ELR (cell line): ENCODE measurements at places on chromosomes 16 and 17.

GRCh38 chr16:75983296-75983695 lies 257.0 kb upstream of the CPHXL start:
- no peak for DNase-seq

DNA sequence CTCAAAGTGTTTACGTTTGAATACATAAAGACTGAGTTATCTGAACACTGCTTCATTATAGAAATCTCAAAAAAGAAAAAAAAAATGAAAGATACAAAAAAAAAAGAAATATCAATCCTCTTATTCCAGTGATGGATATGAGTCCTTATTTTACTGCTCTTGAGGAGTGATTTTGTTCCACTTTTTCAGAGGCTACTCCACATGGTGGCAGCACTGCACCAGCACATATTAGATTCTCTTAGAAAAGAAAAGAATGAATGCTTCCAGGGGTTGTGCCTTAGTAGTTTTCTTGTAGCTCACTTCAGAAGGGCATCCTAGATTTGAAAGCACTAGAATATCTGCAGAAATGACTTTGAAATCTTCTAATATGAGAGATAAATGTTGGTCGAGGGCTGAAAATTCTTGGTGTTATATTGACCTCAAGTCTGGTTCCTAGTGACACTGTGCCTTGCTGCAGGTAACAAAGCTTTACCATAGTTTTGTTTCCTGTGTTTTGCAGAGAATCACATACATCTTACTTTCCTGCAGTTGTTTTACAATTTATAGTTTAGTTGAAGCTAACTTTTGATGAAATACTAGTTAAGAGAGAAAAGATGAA lies 25.9 kb downstream of the AP2B1 start:
- DNase-seq: peak; percentile 67

DNA sequence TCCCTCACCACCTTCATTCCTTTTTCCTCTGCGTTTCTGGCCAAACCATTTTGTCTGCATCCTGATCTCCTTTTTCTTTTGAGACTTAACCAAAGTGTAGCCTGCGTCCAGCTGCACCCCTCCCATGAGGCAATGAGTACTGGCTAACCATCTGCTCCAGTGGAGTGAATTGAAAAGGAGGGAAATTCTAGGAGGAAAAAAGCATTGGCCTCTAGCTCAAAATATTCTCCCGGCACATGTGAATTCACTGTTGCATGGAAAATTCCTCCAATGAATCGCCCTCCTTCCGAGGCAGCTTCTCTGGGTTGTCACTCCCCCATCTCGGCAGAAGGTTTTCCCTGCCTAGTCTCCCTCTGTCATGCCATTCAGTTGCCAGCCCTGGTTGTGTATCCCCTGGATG lies 5.6 kb downstream of the RAP1GAP2 start:
- no peak for DNase-seq

- no peak for DNase-seq
These were observed 157.6 kb downstream of the CPPED1 start for GRCh38 chr16:12646098-12646489.

DNA sequence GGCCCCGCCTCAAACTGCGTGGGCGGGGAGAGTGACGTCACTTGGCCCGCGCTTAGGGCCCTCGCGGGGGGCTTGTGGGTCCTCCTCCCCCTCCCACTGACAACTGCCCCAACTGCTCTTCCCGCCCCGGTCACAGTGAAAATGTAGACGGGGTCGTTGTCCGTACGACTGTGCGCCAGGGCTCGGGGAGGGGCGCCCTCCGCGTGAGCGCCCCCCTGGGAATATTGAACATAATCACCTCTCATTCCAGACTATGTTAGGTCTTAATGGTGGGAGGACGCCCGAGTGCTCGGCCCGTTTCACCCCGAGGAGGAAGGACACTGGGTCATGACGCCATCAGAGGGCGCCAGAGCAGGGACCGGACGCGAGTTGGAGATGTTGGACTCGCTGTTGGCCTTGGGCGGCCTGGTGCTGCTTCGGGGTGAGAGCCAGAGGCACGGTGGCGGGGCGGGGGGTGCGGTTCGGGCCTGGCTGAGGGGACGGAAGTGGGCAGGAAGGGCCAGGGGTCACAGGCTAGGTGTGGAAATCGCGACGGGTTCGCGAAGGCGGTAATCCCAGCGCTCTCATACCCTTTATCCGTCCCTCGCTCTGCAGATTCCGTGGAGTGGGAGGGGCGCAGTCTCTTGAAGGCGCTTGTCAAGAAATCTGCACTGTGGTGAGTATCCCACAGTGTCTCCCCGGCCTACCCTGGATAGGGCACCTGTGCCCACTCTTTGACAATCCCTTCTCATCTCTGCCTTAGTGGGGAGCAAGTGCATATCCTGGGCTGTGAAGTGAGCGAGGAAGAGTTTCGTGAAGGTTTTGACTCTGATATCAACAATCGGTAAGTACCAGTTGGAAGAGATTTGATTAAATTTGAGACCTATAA lies at the start of gene ELP5:
Gene ELP5, plus strand, starts transcription at position 40 of the 868 bp plus-strand sequence. Its CDS starts 336 bp downstream, at position 376.
- DNase-seq: peak; percentile 96

- no peak for DNase-seq
These were observed 52.7 kb downstream of the CDRT4 start for GRCh38 chr17:15414532-15415306.

DNA sequence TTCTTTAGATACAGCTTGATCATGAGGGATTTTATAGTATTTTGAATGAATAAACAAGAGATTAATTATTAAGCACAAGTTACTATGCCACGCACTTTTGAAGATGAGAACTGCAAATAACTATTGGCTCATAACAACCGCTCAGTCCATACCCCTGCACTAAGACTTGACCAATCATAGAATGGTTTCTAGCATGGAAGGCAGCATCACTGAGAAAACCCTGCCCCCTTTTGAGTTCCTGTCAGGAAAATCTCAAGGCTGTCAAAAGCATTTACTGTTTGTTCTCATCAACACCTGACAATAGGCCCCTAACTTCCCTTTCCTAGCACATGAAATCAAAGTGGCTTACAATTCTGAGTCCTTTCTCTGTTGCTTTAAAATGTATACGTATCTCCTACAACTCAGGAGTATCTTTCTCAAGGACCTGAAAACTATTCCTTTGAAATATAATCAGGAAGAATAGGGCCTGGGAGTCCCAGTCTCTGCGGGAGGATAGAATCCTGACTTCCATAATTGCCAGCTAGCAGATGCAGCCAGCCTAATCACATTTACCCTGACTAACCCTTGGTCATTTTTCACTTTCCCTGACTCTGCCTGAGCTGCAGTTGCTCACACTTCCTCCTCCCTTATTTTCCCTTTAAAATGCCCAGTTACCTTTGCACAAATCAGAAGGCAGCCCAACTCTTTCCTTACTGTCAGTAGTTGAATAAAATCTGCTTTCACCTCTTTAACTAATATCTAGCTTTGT lies 9.1 kb upstream of the MMD start:
- DNase-seq: peak; percentile 46

DNA sequence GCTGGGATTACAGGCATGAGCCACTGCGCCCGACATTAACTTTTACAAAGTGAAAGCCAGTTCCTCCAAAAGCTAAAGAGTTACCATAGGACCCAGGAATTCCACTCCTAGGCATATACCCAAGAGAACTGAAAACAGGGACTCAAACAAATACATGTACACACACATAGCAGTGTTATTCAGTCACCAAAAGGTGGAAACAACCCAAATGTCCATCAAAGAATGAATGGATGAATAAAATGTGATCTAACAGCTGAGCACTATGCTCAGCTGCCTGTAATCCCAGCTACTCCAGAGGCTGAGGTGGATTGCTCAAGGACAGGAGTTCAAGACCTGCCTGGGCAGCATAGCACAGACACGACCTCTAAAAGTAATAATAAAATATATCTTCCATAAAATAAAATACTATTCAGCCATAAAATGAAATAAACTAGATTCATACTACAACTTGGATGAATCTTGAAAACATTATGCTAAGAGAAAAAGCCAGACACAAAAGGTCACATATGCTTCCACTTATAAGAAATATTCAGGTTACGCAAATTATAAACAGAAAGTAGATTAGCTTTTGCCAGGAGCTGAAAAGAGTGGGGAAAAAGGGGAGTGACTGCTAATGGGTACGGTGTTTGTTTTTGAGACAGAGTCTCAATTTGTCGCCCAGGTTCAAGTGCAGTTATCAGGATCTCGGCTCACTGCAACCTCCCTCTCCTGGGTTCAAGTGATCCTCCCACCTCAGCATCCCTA lies 9.3 kb upstream of the USP7 start:
- DNase-seq: no peak

DNA sequence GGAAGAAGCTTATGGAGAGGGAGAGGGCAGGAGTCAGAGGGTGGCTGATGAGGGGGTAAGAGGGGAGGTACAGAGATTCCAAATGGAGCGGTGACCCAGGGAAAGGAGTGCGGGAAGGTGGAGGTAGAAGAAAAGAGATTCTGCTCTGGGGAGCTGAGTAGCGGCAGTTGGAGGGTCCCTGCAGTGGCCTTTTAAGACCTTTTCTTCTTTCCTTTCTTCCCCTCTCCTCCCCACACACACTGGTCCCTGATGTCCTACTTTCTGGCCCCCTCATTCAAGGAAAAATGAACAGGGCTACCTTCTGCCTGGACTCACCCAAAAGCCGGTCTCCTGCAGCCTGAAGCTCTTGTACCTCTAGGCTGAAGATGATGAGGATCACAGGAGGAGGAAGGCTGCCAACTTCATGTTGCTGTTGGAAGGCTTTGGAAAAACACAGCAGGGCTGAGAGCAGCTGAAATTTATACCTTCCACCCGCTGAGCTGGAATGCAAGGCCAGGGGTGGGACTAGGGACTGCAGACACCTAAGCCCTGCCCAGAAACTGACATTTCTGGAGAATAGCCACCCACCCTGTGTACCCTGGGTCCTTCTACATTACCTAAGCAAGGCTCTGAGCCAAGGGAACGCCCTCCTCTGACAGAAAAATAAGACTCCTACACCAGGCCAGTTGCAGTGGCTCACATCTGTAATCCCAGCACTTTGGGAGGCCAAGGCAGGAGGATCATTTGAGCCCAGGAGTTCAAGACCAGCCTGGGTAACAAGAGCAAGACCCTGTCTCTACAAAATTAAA lies 9.4 kb upstream of the HEATR6 start:
- peak; percentile 10 for DNase-seq

DNA sequence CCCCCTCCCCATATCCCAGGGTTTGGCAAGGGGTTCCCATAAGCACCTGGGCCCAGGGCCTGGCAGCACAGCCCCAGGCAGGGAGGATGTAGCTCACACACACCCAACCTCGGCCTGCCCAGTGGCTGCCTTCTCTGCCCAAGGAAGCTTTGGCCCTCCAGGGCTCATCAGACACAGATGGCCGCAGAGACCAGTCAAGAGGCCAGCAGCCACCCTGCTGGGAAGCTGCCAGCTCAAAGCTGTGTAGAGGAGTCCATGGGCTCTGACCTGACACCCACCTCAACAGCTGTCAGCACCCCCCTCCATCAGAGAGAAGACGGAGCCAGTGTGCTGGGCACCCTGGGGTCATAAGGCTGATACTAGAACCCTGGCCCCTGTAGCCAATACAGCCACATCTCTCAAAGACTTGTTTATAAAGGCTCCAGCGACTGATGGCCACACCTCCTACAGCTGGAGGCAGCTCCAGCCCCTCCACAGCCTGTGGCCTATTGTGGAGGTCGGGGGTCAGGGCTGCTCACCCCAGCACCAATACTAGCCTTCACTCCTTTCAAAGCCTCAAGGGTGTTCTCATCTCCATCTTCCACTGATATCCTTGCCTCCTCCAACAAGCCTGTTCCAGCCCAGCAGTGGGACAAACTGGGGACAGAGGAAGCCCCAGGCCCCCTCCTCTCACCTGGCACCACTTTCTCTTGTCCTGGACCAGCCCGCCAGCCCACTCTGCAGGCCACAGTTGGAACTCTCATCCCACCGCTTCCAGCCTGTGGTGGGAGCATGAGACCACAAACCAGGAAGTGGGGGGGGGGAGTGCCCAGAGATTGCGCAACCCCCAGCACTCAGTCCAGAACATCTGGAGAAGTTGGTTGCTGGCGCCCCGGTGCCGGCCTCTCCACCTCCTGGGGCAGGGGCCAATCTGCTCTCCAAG lies 2.2 kb upstream of the MPG start:
- peak; percentile 84 for DNase-seq

DNA sequence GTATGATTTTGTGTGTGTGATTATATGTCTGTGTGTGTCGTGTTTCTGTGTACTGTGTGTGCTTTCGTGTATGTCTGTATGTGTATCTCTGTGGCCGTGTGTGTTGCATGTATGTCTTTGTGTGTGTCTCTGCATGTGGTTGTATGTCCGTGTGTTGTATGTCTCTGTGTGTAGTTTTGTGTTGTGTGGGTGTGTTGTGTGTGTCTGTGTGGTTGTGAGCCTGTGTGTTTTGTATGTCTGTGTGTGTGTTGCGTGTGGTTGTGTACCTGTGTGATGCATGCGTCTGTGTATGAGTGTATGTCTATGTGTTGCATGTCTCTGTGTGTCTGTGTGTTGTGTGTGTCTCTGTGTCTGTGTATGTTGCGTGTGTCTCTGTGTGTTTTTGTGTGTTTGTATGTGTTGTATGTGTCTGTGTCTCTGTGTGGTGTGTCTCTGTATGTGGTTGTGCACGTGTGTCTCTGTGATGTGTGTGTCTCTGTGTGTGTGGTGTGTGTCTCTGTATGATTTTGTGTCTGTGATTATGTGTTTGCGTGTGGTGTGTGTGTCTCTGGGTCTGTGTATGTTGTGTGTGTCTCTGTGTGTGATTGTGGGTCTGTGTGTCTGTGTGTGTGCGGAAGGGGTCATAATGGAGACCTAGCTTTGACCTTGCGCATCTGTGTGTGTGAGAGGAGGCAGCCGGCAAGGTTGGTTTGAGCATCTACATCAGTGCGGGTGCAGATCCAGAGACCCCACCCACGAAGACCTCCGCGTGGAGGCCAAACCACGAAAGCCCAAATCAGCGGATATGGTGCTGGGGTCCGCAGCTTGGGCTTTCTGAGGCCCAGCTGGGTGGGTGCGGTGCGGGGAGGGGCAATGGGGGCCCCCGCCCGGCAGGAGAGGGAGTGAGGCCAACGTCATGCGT lies 212.6 kb upstream of the GSE1 start:
- DNase-seq: no peak

DNA sequence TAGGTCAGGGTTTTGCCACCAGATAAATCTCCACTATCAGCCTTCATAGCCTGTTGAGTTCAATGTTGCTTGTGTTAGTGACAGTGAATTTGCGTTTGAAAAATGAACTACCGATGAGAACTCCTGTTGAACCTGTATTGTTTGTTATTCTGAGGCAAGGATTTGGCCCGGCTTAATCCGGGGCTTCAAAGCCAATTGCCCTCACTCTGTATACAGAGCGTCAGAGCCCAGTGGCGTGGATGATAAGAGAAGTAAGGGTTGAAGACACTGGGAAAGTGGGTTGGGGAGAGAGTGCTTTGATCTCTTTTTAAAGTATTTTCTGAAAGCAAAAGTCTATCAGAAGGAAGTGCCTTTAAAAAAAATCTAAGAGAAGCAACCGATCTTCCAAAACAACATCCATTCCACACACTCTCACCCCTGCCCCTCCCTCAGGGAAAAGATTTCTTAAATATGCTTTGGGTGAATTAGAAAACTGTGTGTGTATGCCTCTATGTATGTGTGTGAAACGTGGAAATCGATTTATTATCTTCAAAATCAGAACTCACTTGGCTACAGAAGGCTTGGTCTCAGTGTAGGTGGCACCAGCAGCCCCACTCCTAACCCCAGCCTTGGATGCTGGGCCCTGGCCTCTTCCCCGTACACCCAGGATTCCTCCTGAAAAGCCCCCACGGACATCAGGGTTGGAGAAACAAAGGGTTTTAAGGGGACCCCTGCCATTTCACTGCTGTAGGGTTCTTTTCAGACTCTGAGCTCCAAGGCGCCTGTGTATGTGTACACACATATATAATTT lies 8.8 kb downstream of the TBX4 start:
- DNase-seq: no peak

- no peak for DNase-seq
These were observed 72.7 kb downstream of the TMEM132E start for GRCh38 chr17:34652021-34652555.

- no peak for DNase-seq
These were observed 44.6 kb downstream of the NDEL1 start for GRCh38 chr17:8480011-8480976.

GRCh38 chr16:797120-797420 lies 3.5 kb downstream of the GNG13 start:
- DNase-seq: no peak
